ENCODE measurements at places on chromosomes 3 and 15.
A peak's percentile ranks its signal among the peaks of the same experiment; 100 is the strongest.

GRCh38 chr3:150286390-150287147 is 121.5 kb upstream of the TSC22D2 start:
- DNase-seq, result no peak

DNA sequence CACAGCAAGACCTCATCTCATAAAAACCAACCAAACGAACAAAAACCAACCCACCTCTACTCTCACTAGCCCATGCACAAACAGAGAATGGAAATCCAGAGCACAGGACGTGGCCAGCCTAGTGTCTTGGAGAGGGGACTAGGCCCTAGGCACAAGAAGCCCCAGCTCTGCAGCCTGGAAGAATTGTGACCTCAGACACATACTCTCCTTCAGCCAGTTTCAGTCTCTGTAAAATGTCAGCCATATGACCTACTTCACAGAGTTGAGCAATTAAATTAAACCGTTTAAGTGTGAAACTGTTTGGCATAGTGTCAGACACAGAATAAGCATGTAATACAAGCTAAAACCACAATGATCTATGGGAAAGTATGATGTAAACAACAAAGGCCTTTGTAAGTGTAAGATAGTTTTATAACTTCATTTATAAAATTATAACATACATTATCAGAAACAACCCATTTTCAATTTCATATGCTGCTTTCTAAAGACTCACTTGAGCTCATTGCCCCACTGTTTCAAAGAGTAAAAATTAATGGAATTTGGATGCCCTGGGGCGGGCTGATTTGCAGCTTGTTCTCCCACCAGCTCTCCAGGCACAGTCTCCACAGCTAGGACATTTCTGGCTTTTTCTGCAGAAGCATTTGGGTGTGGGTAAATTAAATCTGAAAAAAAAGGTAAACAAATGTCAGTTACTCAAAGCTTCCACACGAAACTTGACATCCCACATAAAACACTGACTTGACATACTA is 32.9 kb downstream of the TBC1D2B start:
- peak; percentile 64 for DNase-seq

DNA sequence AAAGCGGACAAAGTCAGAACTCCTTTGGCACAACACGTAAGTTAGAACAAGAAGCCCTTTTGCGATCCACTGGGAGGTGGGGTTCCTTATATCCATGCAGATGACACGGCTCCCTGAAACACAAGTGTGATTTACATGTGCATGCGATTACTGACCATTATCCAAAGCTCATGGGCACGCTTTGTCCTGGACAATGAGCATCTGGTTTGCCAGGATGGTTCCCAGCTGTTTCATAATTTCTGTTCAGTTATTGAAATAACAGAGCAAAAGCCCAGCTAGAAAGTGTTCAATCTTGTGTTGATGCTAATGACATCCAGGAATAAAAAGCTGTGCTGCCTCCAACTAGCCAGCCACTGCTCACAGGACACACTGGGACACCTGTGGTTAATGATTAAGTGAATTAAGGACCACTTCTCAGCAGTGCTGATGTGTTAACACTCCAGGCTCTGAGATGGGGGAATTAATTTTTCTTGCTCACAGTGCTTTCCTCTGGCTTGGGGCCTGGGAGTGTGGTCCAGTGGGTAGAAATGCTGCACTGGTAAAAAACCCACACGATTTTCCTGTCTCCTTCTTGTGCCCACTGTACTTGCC is 123.1 kb upstream of the SLC2A2 start:
- no peak for DNase-seq

DNA sequence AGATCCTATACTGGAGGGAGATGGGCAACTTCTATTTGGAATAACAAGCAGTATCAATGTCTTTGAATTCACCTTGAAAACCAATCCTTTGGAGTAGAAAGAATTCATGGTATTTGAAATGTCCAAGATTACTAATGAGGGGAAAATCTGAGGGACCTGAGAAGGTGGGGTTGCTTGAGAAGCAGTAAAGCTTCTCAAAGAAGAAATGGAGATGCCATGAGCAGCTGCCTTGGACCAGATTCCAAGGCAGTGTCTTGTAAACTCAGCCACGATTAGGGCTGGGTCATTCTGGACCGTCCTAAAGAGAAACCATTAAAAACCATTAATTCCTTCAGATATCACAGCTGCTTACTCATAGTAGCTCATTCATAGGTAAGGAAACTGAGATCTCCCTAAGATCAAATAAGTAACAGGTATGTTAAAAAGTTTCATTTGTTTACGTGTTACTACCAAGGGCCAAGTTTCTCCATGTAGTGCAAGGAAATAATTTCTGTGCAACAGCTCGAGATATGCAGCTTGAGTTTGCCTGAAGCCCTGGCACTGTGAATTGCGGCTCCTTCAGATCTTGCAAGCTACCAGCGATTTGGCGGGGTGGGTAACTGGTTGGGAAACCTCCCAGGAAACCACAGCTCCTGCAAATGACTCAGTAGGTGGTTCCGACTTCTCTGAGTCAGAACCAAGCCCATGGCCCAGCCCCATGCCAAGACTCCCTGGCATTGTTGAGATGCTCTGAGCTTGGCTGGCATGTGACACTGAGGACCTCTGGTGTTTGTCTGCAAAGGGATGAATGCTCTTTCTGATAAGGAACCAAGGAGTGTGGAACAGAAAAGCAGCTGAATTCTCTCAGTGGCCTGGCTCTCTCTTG is 296.8 kb downstream of the RORA start:
- DNase-seq, result peak; percentile 75

GRCh38 chr3:83065851-83066460 is 1304.5 kb upstream of the GBE1 start:
- DNase-seq, result no peak

DNA sequence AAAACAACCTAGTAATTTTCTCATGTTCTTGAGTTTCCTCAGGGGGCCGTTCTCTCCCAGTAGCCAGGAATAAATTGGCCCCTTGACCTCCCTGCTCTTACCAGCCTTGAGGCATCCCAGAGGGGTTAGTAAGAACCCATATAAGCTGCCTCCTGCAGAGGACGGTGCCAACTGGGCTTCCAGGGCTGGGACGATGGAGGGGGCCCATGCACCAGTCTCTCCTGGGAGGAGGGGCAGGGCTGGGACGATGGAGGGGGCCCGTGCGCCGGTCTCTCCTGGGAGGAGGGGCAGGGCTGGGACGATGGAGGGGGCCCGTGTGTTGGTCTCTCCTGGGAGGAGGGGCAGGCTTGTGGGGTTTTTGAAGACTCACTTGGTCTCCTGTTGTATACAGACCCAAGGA is 22.0 kb downstream of the LINGO1 start:
- DNase-seq, result no peak

DNA sequence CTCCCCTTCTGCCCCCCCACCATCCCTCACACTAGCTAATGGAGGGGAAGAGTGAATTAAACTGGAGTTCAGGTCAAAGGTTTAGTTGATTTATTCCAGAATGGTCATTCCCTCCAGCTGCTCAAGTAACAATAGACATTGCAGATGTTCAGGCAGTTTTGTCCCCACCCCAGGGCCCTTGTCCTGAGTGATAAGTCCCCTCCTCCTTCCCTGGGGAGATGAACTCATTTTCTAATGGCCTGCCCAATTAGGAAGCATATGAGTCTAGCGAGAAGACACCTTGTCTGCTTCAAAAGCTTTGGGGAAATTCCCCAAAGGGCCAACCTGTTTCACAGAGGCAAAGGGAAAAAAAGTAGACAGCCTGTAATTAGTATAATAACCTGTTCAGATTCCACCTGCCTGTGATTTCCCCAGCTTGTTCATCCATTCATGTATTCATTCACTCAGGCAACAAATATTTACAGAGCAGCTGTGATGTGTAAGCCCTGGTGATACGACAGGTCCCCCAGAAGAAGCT is 165.3 kb downstream of the SHQ1 start:
- DNase-seq, result no peak

- no peak for DNase-seq
Measured at GRCh38 chr3:105719791-105720190, 149.0 kb downstream of the CBLB start.

- no peak for DNase-seq
Measured at GRCh38 chr3:11532931-11533391, 110.8 kb downstream of the VGLL4 start.

- DNase-seq, result no peak
Measured at GRCh38 chr3:156633335-156633734, 41.1 kb upstream of the TIPARP start.

GRCh38 chr15:99454107-99454809 is 111.5 kb upstream of the MEF2A start:
- DNase-seq, result no peak

- DNase-seq, result no peak
Measured at GRCh38 chr3:74420538-74421124, 193.8 kb downstream of the CNTN3 start.

GRCh38 chr15:87269566-87269965 is 987.0 kb downstream of the NTRK3 start:
- DNase-seq, result no peak

GRCh38 chr15:60374628-60375081 is 23.1 kb downstream of the ANXA2 start:
- no peak for DNase-seq

- peak; percentile 54 for DNase-seq
Measured at GRCh38 chr3:42526616-42527367, 24.3 kb downstream of the VIPR1 start.

- no peak for DNase-seq
Measured at GRCh38 chr15:95105229-95105628, 873.9 kb downstream of the MCTP2 start.

- DNase-seq, result no peak
Measured at GRCh38 chr3:157040456-157040855, 119.5 kb downstream of the CCNL1 start.

GRCh38 chr3:32725721-32726120 is 40.7 kb downstream of the CNOT10 start:
- DNase-seq, result no peak

DNA sequence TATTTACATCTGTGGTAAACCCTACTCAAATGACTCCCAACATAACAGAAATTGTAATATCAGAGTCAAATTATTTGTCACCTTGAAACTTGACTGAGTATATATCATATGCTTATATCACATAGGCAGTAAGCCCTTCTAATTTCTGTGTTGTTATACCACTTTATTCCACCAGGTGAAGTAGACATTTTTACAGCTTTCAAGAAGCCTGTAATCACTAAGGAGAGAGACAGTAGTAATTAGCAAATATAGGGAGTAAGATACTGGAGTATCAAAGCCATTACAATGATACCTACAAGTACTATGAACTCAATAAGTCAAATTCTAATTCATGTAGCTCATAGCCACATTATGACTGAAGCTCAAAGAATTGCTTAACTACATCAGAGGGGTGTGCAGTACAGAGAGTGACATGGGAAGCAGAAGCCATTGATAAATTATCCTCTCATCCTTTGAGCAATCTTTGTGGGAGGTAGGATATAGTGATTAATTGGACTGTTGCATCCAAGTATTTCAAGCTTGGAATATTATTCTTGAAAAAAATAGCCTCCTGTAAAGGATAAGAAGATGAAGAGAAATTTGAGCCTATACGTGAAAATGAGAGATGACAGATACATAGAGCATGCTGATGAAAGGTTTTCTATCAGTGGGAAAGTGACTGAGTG is 1005.9 kb downstream of the ZPLD1 start:
- no peak for DNase-seq

DNA sequence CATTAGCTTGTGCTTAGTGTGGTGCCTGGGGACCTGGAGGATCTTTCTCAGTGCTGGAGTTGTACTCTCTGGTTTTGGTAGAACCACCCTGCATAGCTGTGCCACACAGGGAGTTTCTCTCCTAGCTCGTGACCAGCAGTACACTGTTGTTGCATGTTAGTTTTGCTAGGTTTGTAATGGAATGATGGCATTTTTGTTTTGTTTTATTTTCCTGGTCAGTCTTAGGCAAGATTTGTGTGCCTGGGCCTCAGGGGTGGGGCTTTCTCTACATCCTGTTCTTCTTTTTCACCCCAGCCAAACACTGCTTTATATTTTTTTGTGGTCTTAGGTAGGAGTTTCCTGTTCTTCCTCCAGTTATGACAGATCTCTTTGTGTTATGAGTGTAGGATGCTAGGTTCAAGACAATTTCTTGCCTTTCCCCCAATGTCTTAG is 534.5 kb upstream of the KCNMB2 start:
- peak; percentile 57 for DNase-seq

- DNase-seq, result no peak
Measured at GRCh38 chr3:160132226-160132625, 93.0 kb upstream of the C3orf80 start.
